ENCODE measurements at places on chromosomes 5 and 9. TPM values are rescaled to one million over a fixed set of nuclear protein-coding genes. Genes with fewer than 3 reads are reported as not detected.

- no peak for DNase-seq
Observed at GRCh38 chr5:41345295-41345694, 132.0 kb upstream of the C6 start.

GRCh38 chr5:15442193-15442570, 57.8 kb upstream of the FBXL7 start:
- DNase-seq, result no peak

EMB gene
- total RNA-seq, result not detected

- no peak for DNase-seq
Observed at GRCh38 chr5:115487756-115488155, 56.8 kb downstream of the FEM1C start.

SLC25A2 gene
- not detected for total RNA-seq

GRCh38 chr5:143376911-143377813, 26.3 kb downstream of the NR3C1 start:
- DNase-seq, result no peak

ABCA1 gene
- 11.6 TPM for total RNA-seq

DNA sequence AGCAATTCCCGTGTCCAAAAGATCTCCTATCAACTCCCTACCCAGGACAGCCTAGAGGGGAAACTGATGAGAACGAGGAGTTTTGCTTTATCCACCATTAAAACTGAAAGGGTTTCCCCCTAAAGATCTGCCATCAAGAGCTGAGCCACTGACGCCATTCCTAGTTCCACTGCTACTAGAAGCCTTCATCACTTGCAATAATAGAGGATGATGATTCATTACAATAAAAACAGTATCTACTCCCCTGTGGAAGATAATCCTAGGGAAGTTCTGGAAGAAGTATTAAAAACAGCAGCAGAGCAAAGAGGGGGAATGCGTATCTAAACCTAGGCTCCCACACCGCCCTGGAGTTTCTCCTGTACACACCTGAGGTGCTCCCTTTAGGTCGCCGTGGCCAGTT, 394.5 kb downstream of the BNC2 start:
- no peak for DNase-seq

GRCh38 chr5:176776916-176777315, 33.4 kb upstream of the UNC5A start:
- DNase-seq, result no peak

DNA sequence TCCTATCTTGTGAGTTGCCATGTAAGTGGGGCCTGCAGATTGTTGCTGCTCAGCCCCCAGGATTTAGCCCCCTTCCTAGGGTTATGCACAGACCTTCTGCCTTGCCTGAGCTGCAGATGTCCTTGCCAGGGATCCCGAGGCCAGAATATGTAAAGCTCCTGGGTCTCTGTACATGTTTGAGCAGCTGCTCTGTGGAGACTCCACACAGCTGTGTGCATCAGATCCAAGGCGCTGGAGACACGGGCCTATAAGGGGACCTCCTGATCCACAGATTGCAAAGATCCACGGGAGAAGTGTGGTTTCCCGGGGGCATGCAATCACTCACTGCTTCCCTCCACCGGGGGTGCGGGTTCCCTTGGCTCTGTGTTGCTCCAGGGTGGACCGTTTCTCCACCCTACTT, 28.9 kb downstream of the TAF11L14 start:
- no peak for DNase-seq

- DNase-seq, result no peak
Observed at GRCh38 chr9:35470340-35470739, 19.6 kb upstream of the RUSC2 start.

- no peak for DNase-seq
Observed at GRCh38 chr5:17316970-17317459, 99.6 kb downstream of the BASP1 start.

GRCh38 chr9:34079181-34079580, 30.5 kb upstream of the UBAP2 start:
- DNase-seq, result peak; percentile 29

- DNase-seq, result no peak
Observed at GRCh38 chr9:134218230-134218629, 53.9 kb upstream of the RNU6ATAC start.

STOM gene
- total RNA-seq, result 47.0 TPM

DNA sequence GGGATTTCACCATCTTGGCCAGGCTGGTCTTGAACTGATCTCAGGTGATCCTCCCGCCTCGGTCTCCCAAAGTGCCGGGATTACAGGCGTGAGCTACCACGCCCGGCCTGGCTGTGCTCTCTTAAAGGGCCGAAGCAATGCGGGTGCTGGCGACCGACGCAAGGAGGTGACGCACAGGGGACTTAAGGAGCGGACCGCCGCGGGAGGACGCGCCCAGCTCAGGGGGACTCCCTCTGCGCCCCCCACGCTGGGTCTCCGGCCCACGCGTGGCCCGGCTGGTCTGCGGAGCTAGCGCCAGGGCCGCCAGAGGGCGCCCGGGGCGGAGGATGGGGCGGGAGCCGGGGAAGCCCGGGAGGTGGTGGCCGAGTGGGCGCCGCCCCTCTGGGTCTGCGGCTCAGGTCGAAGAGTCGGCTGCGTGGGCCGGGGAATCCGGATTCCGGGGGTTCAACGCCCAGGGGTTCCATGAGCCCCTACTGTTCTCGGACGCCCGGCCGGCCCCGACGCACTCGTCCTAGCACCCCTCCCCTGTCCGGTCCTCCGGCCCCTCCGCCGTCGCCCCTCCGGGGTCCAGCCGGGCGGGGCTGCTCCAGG, 502 bp upstream of the CERCAM start:
- no peak for DNase-seq

FBXW5 gene
- total RNA-seq, result 56.2 TPM

GRCh38 chr9:114811301-114811700, 5.5 kb upstream of the TNFSF15 start:
- DNase-seq, result peak; percentile 60

CARD9 gene
- 0.17 TPM for total RNA-seq

- no peak for DNase-seq
Observed at GRCh38 chr9:72665421-72665820, 144.0 kb downstream of the TMC1 start.

DNA sequence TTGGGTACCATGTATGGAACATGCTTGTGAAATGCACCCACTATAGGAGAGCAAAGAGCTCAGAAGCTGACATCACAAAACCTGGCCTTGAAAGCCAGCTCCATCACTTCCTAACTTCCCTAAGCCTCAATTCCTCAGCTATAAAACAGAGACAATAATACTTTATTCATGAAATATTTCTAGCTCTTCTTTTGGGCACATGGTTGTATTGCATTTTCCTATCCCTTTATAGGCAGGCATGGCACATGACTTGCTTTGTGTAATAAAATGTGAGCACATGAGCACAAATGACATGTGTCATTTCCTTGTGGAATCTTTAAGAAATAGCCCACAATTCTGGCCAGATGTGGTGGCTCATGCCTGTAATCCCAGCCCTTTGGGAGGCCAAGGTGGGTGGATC, 18.5 kb downstream of the ZNF366 start:
- DNase-seq, result no peak

- DNase-seq, result no peak
Observed at GRCh38 chr5:120910629-120911028, 446.5 kb downstream of the PRR16 start.

SLC6A7 gene
- total RNA-seq, result not detected

DNA sequence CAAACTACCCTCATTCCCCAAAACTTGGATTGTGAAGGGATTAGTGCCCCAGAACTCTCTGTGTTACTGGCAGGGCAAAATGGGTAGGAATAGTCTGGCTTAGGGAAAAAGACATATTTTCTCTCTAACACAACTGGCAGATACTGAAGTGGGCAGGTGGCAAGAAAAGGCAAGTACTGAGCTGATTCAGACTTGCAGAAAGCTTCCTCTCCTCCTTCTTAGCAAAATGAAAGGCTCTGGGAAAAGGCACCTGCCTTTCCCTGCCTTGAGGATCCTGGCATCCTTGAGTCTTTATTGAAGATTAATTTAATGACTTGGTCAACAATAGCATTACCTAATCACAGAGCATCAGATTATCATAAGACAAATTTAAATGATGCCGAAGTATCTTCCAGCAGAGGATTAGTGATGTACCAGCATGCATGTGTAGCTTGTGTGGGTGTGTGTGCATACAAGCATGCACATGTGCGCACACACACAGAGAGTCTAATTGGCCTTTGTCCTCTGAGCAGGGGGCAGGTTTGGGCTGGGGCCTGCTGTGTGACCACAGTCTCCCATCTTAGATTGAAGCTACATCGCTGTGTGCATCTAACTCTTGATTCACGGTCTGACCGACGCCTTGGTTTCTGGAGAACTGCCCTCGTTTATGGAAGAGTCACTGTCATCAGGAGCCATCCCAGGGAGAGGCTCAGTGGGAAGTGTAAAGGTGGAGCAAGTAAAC, 294.8 kb downstream of the AOPEP start:
- DNase-seq, result no peak

- no peak for DNase-seq
Observed at GRCh38 chr9:75531588-75531987, 358.9 kb upstream of the PCSK5 start.

GRCh38 chr9:5582835-5583195, 46.1 kb upstream of the RIC1 start:
- DNase-seq, result no peak

GRCh38 chr5:112419986-112420864, 1.1 kb upstream of the EPB41L4A start:
- DNase-seq, result peak; percentile 73

SELENOP gene
- total RNA-seq, result 68.9 TPM

- DNase-seq, result no peak
Observed at GRCh38 chr5:87246061-87246460, 21.6 kb upstream of the RASA1 start.

FAM221B gene
- not detected for total RNA-seq

ABL1 gene
- 20.0 TPM for total RNA-seq

DNA sequence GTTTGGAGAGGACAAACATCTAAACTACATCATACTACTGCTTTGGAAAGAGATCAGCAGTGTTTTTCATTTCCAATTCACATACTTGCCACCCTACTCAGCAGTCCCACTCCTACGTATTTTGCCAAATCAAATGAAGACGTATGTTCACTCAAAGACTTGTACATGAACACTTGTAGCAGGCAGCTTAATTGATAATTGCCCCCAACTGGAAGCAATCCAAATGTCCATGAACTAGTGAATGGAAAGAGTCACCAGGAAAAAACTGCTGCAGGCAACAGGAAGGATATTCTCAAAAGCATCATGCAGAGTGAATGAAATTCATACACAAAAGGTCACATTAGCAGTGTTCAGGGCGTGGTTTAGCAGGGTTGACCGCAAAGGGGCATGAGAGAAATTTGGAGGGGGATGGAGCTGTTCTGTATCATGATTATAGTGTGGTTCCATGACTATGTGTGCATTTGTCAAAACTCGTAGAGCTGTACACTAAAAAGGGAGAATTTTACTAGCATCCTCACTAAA, 38.8 kb downstream of the PAEP start:
- no peak for DNase-seq

- peak; percentile 37 for DNase-seq
Observed at GRCh38 chr9:2418619-2419018, 203.0 kb upstream of the VLDLR start.

- DNase-seq, result no peak
Observed at GRCh38 chr5:112979723-112980122, 3.1 kb downstream of the DCP2 start.

DNA sequence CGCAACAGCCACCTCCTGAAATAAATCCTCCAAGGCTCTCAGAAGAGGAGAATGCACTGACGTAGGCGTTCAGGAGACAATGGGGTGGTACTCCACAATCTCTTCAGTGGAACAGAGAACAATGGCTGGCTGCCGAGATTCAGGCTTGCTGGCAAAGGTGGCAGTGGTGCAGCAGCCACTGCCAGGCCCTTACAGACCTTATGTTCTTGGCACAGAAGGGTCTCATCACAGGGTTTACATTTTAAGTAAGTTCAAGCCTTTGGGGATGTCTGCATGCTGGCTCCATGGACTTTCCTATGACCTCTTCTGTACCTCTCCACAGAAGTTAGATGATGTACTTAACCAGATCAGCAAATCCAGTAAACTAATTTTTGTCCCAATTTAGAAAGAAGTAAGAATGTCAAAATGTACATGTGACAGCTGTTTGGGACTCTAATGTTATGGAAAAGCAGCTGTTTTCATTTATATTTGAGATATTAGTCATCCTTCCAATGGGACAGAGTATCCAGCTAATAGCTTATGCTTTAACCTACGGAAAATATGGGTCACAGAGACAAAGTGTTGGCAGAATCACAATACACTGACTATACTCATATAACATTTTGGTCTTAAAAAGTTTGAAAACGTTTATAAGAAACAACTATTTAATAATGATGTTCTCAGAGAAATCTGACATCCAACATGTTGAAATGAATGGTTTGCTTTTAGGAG, 180.9 kb downstream of the MAPKAP1 start:
- DNase-seq, result no peak

DNA sequence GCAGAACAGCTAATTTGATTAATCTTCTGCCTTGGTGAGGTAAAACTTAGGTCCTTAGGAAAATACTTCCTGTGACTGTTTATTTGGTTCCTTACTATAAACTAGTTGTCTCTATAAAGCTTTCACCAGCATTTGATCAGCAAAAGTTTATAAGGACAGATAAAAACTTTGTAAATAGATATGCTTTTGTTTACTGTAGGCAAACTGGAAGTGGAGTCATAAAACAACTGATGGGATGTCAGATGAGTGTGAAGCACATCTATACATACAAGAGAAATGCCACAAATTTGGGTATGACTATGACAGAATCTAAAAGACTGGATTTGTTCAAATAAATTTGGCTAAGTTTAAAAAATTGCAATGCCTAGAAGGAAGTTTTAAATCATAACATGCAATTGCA, 5.5 kb downstream of the PTGER4 start:
- DNase-seq, result no peak

GRCh38 chr5:42620579-42621216, 135.9 kb upstream of the CCDC152 start:
- peak; percentile 26 for DNase-seq

DNA sequence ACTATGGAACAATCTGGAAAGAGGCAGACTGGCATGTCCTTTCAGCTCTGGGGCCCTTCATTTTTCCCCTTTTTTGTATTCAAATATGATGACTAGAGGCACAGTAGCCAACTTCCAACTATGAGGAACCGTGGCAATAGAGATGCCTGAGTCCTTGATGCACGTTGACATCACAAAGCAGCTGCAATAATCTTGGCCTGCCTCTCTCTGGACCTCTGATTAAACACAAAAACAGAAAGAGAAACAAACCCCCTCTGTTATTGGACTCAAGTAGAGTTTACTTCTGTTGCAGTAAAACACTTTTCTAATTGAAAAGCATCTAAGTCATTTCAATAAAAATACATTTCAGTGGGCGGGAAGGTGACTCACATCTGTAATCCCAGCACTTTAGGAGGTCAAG, 122.2 kb upstream of the GRAMD2B start:
- no peak for DNase-seq

GRCh38 chr9:108099854-108100253, 610.3 kb upstream of the KLF4 start:
- DNase-seq, result no peak

DNA sequence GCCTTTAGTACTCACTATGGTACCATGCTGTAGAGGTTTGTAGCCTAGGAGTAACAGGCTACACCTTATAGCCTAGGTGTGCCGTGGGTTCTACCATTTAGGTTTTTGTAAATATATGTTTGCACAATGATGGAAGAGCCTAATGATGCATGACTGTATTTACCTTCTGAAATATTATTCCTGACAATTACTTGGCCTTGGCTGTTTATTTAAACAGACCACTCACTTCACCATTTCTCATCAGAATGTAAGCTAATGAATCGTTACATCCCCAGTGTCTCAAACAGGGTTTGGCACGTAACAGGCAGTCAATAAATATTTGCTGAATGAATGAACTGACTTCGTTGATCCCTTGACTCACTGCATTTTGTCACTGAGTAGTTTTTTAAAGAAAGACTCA, 93.1 kb downstream of the MED27 start:
- no peak for DNase-seq
